CD4-positive, alpha-beta memory T cell (primary cell): ENCODE measurements at places on chromosomes 4 and X.

GRCh38 chr4:111016416-111016815 is 393.5 kb upstream of the PITX2 start:
- DNase-seq: no peak

DNA sequence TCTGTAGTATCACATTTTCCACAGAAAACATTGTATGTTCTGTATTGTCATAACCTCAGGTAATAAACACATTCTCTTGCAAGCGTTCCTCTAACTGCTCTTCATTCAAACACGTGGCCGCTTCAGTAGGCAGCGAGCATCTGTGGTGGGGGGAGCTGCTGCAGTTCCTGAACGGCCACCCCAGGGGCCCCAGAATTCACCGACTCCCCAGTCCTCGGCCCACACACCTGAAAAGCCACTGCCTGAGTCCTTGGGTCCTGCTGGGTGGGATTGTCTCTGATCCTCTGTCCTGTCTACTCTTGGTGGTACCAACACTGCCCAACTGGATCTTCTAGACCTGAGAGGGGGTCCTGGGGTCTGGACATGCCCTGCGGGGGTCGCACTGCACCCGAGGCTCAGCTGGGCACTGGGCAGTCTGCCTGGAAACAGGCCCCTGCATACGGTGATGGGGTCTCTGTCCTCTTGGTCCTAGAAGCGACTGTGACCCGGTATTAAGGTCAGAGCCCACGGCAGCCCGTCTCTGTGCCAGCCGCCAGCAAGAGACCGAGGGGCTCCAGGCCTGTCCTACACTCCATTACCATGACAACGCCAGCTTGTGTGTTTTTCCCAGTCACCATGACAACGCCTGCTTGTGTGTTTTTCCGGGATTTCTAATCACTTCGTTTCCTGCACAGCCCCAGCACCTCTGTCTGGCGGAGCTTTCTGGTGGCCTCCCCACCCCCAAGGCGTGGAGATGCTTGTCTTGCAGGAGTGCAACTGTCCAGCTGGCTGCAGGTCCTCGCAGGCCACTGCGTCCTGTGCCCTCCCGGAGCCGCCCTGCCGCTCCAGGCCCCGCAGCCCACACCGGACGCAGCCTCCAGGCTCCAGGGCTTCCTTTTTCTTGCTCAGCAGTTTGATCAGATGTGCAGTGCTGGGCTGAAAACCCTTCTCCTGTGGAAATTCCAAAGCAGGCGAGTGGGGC is 16.0 kb downstream of the CTBP1 start:
- DNase-seq: peak; percentile 14

DNA sequence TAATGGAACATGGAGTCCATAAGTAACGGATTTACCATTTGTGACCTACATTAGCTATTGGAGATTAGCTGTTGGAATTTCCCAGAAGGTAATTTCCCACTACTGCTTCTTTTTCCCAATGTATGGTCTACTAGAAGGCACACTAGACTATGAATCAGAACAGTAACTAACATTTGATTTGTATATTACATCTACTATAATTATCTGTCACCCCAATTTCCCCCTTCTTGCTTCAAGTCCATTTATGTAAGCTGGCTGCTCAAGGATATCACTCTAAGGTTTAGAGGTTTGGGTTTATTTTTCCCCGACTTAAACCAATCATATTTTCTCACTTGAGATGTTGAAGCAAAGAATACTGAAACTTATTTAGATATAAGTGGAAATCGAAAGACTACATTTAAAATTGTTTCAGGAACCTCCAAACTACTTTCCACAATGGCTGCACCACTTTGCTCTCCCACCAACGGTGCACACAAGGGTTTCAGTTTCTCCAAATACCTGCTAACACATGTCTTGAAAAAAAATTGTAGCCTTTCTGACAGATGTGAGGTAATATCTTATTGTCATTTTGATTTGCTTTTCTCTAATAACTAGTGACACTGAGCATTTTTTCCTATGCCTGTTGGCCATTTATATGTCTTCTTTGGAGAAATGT is 33.3 kb upstream of the H2AZ1 start:
- DNase-seq: no peak

DNA sequence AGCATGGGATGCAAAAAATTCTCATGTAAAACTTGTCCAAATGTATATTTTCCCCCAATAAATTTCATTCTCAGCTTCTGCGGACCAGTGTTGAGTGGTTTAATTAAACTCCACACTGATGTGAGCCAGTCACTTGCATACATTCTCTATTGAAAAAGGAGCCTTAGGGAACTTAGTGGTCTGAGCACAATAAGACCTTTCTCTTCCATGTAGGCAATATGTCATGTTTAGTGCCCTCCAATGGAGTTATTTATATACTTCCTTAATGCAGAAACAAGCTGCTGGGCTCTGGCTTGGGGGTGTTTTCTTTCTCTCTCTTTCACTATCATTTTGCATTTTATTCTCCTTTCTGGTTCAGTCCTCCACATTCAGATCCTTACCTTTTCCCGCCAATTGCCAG is 196.9 kb downstream of the ANAPC10 start:
- no peak for DNase-seq

DNA sequence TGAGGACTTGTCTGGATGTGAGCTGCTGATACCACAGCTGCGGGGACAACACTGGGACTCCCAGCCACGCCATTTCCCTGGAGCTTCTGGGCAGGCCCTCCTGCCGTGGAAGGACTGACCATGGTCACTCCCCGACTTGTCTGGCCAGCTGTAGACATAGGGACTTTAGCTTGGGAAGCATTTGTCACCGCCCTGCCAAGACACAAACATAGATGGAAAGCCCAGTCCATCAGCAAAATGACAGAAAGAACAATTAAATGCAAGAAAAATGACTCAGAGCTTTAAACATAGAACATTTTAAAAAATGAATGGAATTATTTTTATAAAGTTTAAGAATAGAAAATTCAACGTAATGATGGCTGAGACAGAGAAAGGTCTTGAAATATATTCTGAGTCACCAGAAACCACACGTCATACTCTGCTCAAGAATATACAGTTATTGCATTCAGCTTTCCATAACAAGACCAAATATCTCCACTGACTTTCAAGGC is 107.6 kb upstream of the CBR4 start:
- no peak for DNase-seq

GRCh38 chr4:2858451-2859217 is 15.0 kb downstream of the ADD1 start:
- DNase-seq: no peak

DNA sequence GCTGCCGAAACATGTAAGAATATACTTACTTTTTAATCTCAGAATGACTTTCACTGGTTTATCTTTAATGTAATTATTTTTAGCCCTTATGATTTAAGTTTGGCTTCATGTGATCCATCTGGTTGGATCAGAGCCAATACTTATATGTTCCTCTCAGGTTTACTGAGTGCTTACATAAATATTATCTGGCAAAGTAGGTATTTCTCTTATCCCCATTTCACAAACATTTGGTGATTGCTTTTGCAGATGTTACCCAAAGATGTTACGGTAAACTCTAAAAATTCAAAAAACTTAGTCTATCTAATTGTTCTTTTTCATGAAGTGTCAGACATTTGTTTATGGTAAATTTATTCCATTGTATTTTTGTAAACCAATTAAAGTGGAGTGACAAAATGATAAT is 115.0 kb upstream of the TLL1 start:
- DNase-seq: no peak

DNA sequence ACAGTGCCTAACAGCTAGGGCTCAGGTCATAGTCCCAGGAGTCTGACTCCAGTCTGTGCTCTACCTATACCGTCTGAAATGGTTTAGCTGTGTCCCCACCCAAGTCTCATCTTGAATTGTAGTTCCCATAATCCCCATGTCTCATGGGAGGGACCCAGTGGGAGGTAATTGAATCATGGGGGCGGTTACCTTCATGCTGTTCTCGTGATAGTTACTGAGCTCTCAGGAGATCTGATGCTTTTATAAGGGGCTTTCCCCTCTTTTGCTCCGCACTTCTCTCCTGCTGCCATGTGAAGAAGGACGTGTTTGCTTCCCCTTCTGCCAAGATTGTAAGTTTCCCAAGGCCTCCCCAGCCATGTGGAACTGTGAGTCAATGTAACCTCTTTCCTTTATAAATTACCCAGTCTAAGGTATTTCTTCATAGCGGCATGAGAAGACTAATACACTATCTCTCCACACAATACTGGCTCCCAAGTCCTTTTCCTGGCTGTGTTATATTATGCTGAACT is 110.8 kb downstream of the AFAP1 start:
- DNase-seq: no peak

DNA sequence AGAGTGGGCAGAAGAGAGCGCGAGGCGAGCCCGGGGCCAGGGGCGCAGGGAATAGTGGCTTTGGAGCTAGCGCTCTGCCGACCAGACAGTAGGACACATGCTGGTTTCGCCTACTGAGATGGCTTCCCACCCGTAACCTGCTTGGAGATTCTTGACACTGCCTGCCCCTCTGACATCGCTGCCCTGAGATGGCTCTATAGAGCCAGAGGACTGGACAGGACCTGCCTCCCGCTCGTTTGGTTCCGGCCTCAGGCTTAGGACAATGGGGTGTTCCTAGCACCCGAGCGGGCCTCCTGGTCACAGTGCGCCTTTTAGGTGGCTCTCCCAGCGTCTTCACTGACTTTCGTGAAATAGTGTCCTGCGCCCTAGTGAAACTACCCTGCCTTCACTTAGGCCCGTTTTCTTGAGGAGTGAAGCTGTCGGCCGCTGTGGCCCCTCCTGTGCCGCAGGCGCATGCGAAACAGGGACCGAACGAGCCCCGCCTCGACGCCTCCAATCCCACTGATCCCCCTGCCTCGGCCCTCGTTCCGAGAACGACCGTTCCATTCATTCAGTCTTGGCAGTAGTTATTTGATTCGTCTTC is 608 bp downstream of the TAF1 start:
- peak; percentile 12 for DNase-seq

DNA sequence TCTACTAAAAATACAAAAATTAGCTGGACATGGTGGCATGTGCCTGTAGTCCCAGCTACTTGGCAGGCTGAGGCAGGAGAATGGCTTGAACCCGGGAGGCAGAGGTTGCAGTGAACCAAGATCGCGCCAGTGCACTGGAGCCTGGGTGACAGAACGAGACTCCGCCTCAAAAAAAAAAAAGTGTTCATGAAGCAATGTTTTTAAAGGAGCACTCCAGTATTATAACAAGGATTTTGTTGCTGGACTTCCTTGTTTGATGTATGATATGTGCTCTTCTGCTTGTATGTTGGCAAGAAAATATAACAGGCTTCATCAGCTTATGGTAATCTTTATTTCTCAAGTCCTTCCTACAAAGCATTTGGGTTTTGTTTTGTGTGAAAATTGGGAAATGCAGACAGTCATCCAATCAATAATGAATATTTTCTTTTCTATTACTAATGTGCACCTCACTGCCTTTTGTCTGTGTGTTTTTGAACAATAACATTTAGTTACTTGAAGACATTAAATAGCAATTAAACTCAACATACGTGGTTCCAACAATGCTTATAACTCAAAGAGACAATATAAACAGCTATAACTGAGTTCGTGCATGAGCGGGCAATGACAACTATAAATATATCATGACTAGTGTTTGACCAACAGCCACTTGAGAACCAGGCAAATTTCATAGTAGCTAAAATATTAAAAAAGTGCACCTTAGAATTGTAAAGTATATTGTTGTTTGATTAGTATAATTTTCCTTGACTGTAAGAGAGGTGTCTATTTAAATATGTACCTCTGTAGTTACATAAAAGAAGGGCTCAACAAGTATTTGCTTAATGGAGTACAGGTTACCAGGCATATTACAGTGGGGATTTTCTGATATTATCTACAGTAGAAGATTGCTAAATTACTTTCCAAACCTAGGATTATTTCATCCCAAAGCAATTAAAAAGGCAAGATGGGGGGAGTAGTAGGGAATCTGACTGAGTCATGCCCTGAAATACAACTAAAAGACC is 210.7 kb downstream of the PPP3CA start:
- no peak for DNase-seq

- no peak for DNase-seq
These were observed 170.8 kb downstream of the TLL1 start for GRCh38 chr4:166043801-166044200.

GRCh38 chr4:30821859-30822612 is 101.9 kb downstream of the PCDH7 start:
- DNase-seq: no peak

- DNase-seq: no peak
These were observed 6.0 kb upstream of the CISD2 start for GRCh38 chr4:102862747-102863146.

GRCh38 chr4:610411-611261 is 14.7 kb upstream of the PDE6B start:
- no peak for DNase-seq

DNA sequence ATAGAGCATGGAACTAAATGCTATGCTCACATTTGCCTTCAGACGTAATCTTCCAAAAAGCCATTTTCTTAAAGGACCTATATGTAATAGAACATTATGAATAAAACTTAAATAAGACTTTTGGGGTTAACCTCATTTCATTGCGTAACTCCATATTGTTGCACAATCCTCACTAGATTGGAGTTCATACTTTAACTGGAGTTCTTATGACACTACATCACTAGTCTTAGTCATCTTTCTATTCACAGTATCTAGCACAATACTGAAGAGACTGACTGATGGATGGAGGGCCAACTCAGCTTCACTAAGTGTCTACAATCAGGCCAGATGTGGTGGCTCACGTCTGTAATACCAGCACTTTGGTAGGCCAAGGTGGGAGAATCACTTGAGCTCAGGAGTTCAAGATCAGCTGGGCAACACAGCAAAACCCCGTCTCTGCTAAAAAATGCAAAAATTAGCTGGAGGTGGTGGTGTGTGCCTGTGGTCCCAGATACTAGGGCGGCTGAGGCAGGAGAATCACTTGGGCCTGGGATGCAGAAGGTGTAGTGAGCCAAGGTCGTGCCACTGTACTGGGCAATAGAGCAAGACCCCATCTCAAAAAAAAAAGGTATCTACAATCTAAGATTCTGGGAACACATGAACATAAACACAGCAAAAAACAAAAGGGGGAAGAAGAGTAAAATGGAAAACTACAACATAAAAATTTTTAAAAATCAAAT is 80.8 kb upstream of the MAB21L2 start:
- DNase-seq: no peak

- DNase-seq: no peak
These were observed 15.3 kb downstream of the ADAMTS3 start for GRCh38 chr4:72553540-72554337.

GRCh38 chr4:155599085-155599484 is 67.6 kb upstream of the GUCY1A1 start:
- DNase-seq: no peak

DNA sequence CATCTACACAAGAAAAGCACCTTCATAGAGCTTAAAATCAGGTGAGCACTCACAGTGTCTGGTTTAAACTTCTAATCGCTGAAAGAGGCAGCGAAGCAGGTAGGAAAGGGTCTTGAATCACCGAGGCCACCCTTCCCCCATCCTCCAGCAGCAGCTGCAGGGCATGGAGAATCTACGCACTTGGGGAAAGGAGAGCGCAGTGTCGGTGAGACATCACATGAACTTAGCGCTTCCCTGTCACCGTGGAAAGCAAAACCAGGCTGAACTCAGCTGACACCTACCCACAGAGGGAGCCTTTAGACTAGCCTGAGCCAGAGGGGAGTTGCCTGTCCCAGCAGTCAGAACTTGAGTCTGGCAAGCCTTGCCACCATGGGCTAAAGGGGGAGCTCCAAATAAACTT is 197.2 kb upstream of the ZFP42 start:
- no peak for DNase-seq
